Activated T-cell treated with anti-CD3 and anti-CD28 coated beads, Interleukin-2, amount 50 U/mL, for 24 hours (primary cell): ENCODE measurements at places on chromosomes 1 and 21.

GRCh38 chr1:24986372-24986965, 56.4 kb upstream of the RUNX3 start:
- no peak for DNase-seq

GRCh38 chr21:31744182-31744800, 12.4 kb upstream of the SCAF4 start:
- no peak for DNase-seq

GRCh38 chr1:235018720-235019444, 109.8 kb downstream of the TOMM20 start:
- no peak for DNase-seq

GRCh38 chr1:167246971-167247370, 26.3 kb downstream of the POU2F1 start:
- no peak for DNase-seq

DNA sequence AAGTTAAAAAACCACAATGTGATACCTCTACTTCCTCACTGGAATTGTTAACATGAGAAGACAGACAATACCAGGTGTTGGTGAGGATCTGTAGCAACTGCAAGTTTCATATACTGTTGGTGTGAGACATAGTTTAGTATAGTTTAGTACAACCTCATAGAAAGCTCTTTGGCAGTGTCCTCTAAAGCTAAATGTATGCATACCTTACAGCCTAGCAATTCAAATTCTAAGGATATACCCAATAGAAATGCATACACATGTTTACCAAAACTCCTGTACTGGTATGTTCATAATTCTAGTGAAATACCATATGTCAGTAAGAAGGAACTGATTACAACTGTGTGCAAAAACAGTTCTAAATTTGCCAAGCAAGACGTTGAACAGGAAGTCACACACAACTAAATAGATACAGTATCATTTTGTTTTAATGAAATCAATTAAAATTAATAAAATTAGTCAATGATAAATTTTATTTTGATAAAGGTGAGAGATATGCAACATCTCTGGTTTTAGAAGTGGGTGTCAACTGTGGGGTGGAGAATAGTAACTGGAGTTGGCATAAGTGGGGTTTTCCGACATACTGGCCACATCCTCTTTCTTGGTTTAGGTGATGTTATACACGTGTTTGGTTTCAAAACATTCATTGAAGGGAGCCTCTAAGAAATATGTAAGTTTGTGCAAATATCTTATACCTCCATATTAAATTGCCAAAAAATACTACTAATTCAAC, 450.7 kb downstream of the PTPRC start:
- DNase-seq, result no peak

DNA sequence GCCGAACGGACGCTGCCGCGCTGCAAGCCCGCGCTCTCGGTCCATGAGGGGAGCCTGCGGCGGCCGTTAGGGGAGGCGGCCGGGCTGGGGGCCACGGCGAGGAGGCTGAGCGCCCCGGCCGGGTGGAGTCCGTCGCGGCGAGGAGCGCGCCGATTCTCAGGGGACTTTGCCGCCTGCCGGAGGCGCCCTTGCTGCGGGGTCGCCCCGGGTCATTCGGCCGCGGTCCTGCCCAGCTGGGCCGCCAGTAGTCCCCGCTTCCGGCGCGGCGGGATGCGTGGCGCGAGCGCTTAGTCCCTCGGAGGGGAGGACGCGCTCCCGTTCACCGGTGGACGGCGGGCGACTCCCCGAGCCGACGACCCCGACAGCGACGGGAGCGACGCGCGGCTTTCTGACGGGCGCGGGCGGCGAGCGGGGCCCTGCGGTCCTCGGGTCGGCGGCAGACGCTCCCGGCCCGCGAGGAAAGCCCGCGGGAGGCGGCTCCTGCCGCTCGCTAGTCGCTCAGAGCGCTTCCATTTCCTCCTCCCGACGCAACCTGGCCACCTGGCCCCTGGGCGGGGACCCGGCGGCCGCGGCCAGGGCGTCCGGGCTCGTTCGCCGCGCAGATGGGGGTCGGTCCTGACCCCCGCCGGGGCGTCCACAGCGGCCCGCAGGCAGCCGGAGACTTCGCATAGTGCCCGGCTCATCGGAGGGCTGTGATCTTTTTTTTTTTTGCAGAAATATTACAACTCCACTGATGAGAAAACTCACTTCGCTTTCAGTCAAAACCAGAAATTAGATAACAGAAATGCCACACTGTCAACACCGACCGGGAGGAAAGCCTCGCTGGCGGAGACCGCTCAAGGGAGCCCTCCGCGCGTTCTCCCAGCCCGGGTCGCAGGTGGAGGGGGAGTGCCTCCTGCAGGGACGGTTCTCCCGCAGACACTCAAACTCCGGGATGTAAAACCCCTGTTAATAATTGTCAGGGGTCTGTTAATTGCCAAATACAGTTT, 641 bp upstream of the ZBTB21 start:
- no peak for DNase-seq

DNA sequence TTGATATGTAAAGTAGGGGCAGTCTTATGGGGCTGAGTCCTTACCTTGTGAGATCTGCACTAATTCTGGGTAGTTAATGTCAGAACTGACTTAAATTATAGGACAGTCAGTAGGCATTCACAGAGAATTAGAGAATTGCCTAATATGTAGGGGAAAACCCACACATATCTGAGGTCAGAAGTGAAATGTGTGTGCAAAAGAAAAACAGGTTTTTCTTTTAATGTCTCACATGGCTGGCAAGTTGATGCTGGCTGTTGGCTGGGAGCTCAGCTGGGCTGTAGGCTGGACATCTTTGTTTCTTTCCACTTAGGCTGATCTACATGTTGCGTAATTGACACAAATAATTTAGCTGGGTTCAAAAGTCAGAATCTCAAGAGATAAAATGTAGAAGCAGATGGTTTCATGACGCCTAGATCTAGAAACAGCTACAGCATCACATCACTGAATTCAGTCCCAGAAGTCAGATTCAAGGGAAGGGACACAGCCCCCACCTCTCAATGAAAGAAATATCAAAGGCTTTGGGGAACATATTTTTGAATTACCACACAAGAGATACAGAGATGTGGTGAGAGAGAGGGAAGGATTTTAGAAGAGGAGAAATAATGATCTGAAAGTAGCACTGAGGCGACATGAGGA, 98.9 kb downstream of the TNFSF18 start:
- no peak for DNase-seq

GRCh38 chr1:4124631-4125145, 224.6 kb upstream of the C1orf174 start:
- DNase-seq, result no peak

- peak; percentile 57 for DNase-seq
Observed at GRCh38 chr1:154749078-154749760, 120.9 kb downstream of the KCNN3 start.
